ENCODE measurements at places on chromosomes 7 and 10. TPM values are rescaled to one million over a fixed set of nuclear protein-coding genes. Genes with fewer than 3 reads are reported as not detected.

The GPC2 gene
- 1.4 TPM for total RNA-seq

The LIPM gene
- not detected for total RNA-seq

The ADRB1 gene
- total RNA-seq: not detected

The KCNIP2 gene
- total RNA-seq: not detected

The ZNF467 gene
- total RNA-seq: not detected

The PKD2L1 gene
- not detected for total RNA-seq

The SNX10 gene
- not detected for total RNA-seq

The NOS3 gene
- 0.28 TPM for total RNA-seq

The CYP3A4 gene
- not detected for total RNA-seq

The SPDYE5 gene
- total RNA-seq: not detected

The GFRA1 gene
- 8.6 TPM for total RNA-seq

The TFR2 gene
- total RNA-seq: under 0.01 TPM

The PTPRE gene
- total RNA-seq: 0.56 TPM

The ZNF117 gene
- 2.9 TPM for total RNA-seq

The FGL2 gene
- total RNA-seq: 1.3 TPM

The C7orf57 gene
- total RNA-seq: not detected

The ZNF25 gene
- total RNA-seq: 9.5 TPM

The ANKRD1 gene
- total RNA-seq: 10.8 TPM

The CLDN3 gene
- total RNA-seq: not detected

The PDK4 gene
- under 0.01 TPM for total RNA-seq

The ZNF503 gene
- total RNA-seq: 0.83 TPM

The PHYH gene
- total RNA-seq: 10.9 TPM

The FOXI2 gene
- total RNA-seq: not detected

The CABCOCO1 gene
- 0.18 TPM for total RNA-seq

The EGFR gene
- 63.9 TPM for total RNA-seq

The CALN1 gene
- not detected for total RNA-seq

The METTL2B gene
- 34.2 TPM for total RNA-seq

The GRID2IP gene
- not detected for total RNA-seq

The HTR5A gene
- not detected for total RNA-seq

The PAPOLB gene
- under 0.01 TPM for total RNA-seq

The PON3 gene
- total RNA-seq: not detected

The TWNK gene
- total RNA-seq: 8.8 TPM

The GPR141 gene
- not detected for total RNA-seq

The CADPS2 gene
- 0.54 TPM for total RNA-seq

The PALD1 gene
- under 0.01 TPM for total RNA-seq

The TMEM130 gene
- total RNA-seq: 1.1 TPM

The WDFY4 gene
- total RNA-seq: not detected

The HYAL4 gene
- not detected for total RNA-seq

The HOXA5 gene
- 23.9 TPM for total RNA-seq

The PCBD1 gene
- 15.8 TPM for total RNA-seq

The TMEM225B gene
- total RNA-seq: 0.54 TPM

The ZNF212 gene
- 4.2 TPM for total RNA-seq

The TCERG1L gene
- total RNA-seq: not detected

The DNAJB9 gene
- 31.7 TPM for total RNA-seq

The IGFBP1 gene
- not detected for total RNA-seq

The ADAMTS14 gene
- total RNA-seq: under 0.01 TPM

The H2BK1 gene
- not detected for total RNA-seq

The SEMA4G gene
- 0.56 TPM for total RNA-seq

The FAM237B gene
- total RNA-seq: not detected

The TRIM73 gene
- total RNA-seq: 0.18 TPM

The NEBL gene
- under 0.01 TPM for total RNA-seq

The MYL10 gene
- total RNA-seq: not detected

Data from IMR-90 (cell line).